ENCODE measurements at places on chromosomes 7 and 10.

GRCh38 chr7:22154143-22154529 lies 202.8 kb downstream of the RAPGEF5 start:
- no peak for DNase-seq

DNA sequence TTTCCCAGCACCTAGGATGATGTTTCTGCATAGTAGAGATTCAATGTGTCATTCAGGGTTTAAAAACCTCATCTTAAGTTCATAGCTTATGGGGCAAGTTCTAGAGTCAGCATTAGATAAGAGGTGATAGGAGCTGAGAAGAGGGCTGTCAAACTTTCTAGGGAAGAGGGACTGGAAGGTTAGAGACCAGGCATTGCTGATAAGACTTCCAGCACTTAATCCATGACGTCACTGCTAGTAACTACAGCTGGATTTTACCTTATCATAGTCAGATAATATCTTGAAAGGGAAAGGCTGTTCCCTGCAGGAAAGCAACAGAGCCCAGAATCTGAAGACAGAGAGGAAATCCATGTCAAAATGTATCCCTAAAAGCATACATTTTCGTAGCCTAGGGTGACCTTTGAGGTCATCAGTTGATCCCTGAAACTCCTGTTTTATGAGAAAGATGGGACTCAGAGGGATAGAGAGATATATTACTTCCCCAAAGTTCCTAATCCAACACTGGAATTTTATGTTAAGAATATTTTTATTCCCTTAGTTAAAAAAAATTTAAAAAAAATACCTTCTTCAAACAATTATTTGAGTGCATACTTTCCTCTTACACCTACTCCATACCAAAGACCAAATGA lies 3.3 kb upstream of the CPED1 start:
- DNase-seq: no peak

DNA sequence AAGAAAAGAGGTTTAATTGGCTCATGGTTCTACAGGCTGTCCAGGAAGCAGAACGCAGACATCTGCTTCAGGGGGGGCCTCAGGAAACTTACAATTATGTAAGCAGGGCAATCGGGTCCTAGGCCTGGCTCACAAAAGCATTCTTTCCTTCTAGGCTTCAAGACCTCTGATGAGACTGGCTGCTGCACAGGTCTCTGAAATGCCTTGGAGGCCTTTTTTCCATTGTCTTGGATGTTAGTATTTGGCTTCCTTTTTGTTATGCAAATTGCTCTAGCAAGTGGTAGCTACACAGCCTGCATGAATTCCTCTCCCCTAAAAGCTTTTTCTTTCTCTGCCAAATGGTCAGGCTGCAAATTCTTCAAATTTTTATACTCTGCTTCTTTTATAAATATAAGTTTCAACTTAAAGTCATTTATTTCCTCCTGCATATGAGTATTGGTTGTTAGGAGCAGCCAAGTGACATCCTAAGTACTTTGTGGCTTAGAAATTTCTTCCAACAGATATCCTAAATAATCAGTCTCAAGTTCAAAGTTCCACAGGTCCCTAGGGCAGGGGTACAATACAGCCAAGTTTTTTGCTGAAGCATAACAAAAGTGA lies 83.1 kb upstream of the SEMA3A start:
- no peak for DNase-seq

DNA sequence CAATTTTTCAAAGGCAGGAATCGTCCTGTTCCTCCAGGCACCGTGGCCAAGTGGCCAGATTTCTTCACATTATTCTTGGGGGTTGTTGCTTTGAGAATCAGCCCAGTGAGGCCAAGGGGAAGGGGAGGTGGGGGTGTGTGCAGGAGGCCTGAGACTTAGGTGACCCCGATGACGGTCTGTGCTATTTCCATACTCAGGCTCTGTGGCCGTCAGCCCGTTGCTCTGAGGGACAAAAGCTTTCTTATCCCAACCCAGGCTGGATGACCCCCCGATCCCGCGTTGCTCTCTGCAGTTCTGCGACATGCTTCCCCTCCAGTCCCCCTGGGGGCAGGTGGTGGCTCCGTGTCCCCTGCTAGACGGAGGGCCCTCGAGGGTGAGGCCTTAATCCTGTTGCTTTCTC lies 14.2 kb downstream of the DOCK1 start:
- DNase-seq: no peak

DNA sequence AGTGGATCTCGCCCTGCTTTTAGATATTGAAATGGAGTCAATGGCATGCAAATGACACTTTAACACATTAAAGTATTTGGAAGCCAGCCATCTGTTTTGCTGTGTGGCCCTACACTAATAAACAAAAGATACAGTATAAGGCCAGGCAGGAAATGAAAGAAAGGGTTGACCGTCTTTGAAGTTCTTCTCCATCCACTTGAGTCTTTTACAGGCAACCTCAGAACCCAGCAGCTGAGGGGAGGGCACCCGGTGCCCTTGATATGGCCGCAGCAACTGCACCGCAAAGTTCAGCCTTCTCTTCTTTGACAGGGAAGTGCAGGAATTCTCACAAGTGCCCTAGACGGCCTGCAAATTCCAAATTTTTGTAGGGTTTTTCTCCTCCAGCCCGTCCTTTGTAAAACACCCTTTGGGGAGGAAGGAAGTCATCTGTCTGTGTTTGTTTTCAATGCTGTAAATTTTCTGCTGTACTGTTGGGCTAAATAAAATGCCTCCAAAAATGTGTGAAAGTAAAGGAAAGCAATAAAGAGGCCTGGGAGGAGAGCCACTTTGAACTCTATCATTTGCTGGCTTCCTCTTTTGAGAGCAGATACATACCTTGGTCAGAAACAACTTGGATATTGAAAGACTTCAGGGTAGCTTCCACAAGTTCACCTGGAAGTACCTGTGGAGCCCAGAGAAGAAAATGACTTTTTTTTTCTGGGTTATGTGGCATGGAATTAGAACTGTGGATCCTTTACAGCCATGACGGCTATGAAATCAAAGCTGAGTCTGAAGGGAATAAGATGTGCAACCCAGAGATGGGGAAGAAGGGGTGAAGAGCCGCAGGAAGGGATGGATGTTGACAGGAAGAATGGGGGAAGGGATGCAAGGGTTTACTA lies 3.6 kb downstream of the HOXA1 start:
- DNase-seq: no peak

GRCh38 chr10:92993699-92994272 lies 66.8 kb upstream of the CYP26C1 start:
- DNase-seq: peak; percentile 93

DNA sequence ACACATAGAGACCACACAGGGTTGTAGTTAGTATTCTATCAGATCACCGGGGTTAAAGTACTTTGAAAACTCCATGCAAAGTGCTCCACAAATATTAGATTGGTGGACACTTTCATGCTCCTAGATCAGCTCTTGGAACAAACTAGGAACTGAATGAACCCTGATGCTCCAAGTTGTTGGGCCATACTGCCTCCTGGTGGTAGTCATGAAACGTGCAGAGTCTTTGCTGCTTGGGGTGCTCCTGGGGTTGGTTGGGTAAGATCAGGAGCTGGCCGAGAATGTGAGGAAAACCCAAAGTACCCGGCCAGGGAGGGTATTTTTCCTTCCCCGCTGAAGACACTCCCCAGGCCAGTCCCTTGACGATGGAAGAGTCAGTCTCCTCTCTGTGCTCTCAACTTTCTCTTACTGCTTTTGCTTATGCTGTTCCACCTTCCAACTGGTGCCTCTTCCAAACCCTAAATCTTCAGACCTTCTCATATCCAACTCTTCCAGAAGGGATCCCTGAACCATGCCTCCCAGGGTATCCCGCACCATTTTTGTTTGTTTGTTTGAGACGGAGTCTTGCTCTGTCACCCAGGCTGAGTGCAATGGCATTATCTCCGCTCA lies 918 bp upstream of the RPEL1 start:
- no peak for DNase-seq

GRCh38 chr10:20935301-20935700 lies 38.2 kb upstream of the NEBL start:
- no peak for DNase-seq

- no peak for DNase-seq
Observed at GRCh38 chr7:155896531-155897263, 84.4 kb upstream of the SHH start.

GRCh38 chr7:107856806-107857540 lies 34.0 kb upstream of the DLD start:
- no peak for DNase-seq

GRCh38 chr10:54372179-54372578 lies 428.9 kb downstream of the PCDH15 start:
- DNase-seq: no peak

DNA sequence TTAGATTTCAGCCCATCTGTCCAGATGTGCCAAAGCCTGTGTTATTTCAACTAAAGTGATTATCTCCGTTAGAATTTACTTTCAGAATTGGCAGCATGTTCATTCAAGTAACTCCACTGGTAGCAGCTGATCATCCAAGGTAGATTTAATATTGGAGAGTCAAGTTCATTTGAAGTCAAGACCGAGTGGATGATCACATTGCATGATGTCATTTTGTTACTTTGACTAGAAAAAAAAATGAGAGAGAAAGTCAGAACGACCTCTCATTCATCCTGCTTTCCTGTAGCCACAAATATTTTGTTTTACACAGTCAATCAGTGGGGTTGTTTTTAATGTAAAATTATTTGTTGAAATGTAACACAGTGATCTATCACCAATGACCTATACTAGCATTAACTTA lies 196.7 kb upstream of the PHYHIPL start:
- no peak for DNase-seq

DNA sequence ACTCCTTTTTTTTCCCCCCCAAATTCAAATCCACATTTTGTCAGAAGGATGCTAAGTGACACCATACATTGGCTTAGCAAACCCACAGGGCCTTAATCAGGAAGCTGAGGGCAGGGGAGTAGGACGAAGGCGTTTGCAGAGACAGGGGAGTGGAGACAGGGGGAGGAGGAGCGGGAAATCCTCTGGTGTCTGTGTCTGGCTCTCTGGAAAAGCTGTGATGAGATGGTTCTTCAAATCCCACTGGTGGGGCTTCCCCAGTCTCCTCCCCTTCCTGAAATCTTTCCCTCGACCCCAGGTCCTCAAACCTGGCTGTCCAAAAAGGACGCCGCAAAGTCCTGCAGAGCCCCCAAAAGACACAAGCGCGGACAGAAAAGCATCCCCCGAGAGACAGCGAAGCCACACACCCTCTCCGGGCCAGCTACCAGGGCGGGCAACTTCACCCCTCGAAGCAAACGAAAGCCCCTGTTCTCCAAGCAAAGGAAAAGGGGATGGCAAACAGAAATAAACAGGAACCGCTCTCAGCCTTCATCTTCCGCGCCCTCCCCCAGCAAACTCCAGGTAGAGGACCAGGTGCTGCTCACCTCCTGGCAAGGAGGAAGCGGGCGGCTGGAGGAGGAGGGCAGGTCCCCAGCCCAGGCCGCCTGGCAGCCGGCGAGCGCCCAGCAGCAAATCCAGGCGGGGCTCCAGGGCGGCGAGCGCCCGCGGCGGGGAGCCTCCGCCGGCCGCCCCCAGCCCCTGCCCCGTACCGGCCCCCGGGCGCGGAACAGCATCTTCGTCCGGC lies 520 bp downstream of the ELAPOR2 start:
- DNase-seq: no peak

DNA sequence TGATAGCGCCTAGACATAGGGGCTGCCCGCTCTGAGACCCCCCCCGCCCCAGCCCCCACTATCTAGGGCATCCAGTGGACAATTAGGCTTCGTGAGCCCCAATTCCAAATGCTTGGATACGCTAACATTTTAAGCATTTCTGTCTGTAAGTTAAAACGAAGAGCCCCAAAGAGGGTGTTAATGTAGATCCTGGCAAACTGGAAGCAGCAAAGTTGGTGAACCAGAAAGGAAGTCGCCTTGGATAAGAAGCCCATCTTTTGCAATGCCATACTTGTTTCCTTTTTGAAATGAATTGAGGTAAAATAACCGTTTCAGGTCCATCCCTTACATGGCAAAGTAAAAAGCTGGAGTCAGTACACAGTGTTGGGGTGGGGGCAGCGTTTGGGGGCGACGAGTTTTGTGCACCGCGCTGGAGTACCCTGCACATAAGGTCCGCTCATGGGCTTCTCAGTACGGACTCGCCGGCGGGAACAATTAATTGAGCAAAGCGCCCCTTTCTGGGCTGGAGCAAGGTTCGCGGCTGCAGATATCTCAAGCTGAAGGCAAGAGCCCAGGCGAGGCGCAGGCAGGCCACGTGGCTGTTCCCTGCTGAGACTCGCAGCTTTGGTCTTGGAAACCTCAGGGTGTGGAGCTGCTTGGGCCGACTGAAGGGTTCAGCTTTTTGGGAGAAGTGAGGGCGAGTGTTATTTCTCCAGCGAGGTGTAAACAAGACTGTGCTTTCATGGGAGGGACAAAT lies 1.4 kb upstream of the TWIST1 start:
- DNase-seq: no peak

- no peak for DNase-seq
Observed at GRCh38 chr7:22823142-22823497, 471 bp upstream of the TOMM7 start.

DNA sequence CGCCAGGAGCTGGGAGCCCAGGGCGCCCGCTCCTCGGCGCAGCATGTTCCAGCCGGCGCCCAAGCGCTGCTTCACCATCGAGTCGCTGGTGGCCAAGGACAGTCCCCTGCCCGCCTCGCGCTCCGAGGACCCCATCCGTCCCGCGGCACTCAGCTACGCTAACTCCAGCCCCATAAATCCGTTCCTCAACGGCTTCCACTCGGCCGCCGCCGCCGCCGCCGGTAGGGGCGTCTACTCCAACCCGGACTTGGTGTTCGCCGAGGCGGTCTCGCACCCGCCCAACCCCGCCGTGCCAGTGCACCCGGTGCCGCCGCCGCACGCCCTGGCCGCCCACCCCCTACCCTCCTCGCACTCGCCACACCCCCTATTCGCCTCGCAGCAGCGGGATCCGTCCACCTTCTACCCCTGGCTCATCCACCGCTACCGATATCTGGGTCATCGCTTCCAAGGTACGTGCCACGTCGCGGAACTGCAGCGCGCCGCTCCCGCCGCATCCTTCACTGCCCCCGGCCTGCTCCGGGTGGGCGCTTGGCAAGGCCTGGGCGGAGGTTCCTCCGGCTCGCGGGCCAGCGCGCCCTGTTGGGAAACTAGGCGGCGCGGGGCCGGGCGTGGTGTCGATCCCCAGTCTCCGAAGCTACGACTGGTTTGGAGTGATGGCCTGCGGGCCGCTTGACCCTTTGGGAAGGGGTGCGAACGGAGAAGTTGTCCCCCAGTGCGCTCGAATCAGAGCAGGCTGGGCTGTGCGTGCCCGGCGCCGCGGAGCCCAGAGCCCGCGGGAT lies 868 bp downstream of the EMX2 start:
- DNase-seq: no peak

- no peak for DNase-seq
Observed at GRCh38 chr7:151686826-151687225, 167.1 kb upstream of the RHEB start.

- DNase-seq: no peak
Observed at GRCh38 chr7:133052826-133053225, 29.1 kb downstream of the CHCHD3 start.

DNA sequence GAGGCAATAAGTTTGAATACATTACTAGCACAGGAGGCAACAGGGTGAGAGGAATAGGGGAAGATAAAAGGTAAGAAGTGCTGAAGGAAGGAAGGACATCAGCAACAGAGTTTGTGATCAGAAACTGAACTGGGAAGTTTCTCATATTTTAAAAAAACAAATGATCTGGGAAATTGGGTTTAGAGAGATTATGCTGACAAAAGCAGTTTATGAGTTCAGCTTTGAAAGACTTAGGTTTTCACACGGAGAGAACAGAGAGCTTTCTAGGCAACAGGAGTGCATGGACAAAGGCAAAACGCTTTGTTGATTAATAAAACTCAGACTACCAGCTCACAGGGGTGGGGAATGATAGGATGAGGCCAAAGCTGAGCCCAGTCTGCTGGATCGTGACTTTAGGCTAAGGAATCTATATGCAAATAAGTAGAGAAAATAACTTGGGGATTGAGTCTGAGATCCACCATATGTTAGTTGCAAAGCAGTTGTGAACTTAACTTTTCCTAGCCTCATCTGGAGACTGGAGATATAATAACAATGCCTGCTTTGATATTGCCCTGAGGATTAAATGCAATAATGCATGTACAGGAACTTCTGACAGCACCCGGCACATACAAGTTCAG lies 4.2 kb downstream of the OSBPL3 start:
- no peak for DNase-seq
